ENCODE measurements at places on chromosomes 7 and 10.

DNA sequence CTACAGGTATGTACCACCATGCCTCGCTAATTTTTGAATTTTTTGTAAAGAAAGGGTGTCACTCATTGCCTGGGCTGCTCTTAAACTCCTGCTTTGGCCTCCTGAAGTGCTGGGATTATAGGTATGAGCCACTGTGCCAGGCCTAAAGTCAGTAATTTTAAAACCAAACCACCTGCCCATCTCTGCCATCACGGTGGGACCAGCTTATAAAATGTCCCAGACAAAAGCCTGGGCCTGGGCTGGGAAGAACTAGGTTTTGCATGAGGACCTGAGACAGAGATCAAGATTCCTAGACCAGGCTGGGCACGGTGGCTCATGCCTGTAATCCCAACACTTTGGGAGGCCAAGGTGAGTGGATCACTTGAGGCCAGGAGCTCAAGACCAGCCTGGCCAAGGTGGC, 395.6 kb downstream of the CALN1 start:
- DNase-seq, result no peak

DNA sequence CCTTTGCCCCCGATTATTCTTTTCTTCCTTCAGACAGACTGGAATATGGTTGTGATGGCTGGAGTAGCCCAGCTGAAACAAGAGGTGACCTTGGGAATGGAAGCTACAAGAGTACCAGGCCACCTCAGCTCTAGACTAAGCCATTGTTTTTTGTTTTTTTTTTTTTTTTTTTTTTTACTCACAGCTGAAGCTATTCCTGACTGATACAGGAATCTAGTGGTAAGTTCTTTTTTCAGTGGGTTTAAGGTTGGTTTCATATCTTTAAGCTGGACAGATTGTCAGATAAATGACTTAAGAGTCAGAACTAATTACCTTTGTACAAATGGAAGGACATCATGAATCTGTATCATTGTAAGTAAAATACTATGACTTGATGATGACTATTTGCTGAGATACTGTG, 30.2 kb upstream of the PTPN12 start:
- DNase-seq, result no peak

DNA sequence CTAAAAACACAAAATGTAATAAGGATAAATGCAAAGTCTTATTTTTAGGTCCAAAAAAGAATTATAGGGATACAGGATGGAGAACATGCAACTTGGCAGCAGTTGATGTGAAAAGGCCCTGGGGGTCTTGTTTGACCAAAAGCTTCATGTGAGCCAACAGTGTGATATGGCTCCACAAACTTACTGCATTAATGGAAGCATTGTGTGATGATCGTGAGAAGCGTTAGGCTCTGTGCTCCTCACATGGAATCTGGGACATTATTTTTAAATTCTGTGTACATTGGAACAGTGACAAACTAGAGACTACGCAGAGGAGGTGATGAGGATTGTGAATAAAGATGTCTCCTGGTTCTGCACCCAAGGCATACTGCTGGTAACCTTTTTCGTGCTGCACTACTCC, 39.1 kb upstream of the CALD1 start:
- no peak for DNase-seq

- DNase-seq, result no peak
These were observed 1.2 kb downstream of the TPST1 start for GRCh38 chr7:66206119-66206933.

DNA sequence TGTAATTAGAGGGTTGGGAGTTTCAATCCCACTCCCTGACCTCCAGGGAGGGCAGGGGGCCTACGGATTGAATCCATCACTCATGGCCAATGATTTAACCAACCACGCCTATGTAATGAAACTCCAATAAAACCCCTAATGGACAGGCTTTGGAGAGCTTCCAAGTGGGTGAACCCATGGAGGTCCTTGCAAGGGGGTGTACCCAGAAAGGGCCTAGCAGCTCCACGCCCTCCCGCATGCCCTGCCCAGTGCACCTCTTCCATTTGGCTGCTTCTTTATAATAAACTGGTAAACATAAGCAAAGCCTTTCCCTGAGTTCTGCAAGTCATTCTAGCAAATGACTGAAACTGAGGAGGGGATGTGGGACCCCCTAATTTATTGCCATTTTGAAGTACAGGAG, 280.1 kb downstream of the FRMD4A start:
- DNase-seq, result no peak

DNA sequence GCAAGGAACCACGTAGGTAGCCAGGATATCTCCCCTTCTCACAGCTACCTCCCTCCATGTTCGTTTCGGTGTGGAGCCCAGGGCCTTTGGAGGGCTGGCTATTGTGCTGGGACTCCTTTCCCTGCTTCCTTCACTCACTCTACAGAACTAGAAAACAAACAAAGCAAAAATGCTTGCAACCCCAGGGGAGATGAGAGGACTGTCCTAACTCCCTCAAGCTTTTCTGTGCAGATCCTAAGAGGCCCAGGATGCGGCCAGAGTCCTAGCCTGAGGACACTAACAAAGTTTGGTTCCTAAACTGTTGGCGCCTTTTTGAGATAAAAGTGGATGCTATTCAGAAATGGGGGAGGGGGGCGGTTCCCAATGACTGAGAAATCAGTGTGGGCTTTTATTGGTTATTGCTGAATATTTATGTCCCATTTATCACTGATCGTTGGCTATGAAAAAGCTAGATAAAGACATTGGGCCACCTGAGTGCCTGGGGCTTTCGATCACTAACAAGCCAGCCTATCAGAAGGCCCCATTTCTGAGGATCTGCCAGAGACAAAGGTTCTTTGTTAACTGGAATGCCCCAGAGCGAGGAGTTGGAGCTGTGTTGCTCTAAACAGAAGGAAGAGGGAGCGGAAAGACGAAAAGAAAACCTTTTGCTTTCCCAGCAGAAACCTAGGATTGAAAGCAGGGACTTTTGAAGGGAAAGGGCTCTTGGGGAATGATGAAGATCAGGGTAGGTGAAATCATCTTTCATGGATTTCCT, 95.2 kb upstream of the EGR2 start:
- no peak for DNase-seq

Data from stimulated activated CD4-positive, alpha-beta T cell treated with anti-CD3 and anti-CD28 coated beads, Interleukin-1b, Interleukin-23, amount 100 ng/mL, for 4 hours (primary cell).